ENCODE measurements at places on chromosomes 11 and 22.

DNA sequence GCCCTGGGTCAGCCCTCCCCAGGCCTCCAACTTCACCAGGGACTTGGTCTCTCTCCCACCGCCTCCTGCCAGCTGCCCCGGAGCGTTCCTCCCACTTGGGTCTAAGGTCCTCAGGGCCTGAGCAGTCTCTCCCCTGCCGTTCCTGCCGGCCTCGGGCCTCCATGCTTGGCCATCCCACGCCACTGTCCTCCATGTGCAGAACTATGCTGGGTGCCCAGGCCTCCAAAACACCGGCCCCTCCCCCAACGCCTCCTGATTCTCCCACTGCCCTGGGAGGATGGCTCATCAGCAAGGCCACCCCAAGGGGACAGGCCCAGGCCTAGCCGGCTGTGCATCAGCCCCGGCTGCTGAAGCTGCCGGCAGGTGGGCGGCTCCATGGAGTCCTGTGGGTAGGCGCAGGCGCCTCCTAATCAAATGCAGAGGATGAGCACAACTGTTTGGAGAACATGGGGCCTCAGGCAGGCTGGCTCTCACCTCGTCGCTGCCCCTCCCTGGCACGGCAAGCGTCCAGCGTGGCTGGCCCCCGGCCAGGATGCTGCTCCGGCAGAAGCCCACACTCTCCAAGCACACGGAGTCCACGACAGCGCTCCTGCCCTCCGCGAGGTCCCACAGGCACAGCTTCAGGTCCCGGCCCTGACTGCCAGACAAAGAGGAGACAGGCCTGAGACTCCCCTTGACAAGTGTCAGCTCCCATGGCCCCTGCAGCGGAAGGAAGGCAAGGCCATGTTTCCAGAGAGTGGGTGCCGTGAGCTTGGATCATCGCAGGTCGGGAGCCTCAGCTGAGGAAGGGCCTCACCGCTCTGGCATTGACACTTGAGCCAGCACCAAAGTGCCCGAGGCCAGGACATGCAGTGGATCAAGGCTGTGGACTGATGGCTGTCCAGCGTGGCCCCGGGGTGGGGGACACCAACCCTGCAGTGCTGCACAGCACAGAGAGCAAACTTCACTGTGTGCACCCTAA lies 42.6 kb downstream of the GNB1L start:
- H3K4me3 ChIP-seq, result no peak overlapping the region
- DNase-seq, result no peak
- no peak overlapping the region for H3K27ac ChIP-seq
- no peaks in the 10 kb centered on the region for H3K4me1 ChIP-seq

- no peak for DNase-seq
- H3K27ac ChIP-seq, result no peak overlapping the region
- no peaks in the 10 kb centered on the region for H3K36me3 ChIP-seq
- no peaks in the 10 kb centered on the region for H3K4me1 ChIP-seq
- H3K27me3 ChIP-seq, result no peaks in the 10 kb centered on the region
Observed at GRCh38 chr11:36458129-36458915, 51.8 kb downstream of the TRAF6 start.

GRCh38 chr11:33942954-33943353 lies 51.1 kb upstream of the LMO2 start:
- H3K27ac ChIP-seq, result no peak overlapping the region
- H3K4me1 ChIP-seq, result peaks cover 14% of the 10 kb centered on the region
- H3K27me3 ChIP-seq, result no peaks in the 10 kb centered on the region
- H3K36me3 ChIP-seq, result no peaks in the 10 kb centered on the region
- DNase-seq, result no peak
- H3K4me3 ChIP-seq, result no peak overlapping the region

DNA sequence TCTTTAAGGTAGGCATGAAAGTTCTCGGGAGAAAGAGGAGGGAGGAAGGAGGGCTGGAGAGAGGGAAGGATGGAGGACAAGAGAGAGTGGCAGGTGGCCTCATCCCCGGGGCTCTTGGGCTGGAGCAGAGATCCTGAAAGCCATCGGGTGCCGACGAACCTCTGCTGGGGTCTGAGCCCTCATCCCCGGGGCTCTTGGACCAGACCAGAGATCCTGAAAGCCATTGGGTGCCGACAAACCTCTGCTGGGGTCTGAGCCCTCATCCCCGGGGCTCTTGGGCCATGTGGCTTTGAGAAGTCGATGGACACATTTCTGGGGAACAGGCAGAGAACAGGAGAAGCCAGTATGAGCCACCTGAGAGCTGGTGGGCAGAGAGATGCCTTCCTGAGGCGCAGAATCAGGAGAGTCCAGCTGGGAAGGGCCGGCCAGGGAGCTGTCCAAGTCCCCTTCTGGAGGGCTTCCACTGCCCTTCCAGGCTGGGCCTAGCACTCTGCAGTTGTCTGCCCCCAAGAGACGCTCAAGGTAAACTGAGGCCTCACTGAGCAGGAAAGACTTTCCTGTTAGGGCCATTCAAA lies 1398.1 kb downstream of the BRD1 start:
- H3K27me3 ChIP-seq, result no peaks in the 10 kb centered on the region
- H3K36me3 ChIP-seq, result no peaks in the 10 kb centered on the region
- no peak overlapping the region for H3K27ac ChIP-seq
- H3K4me3 ChIP-seq, result no peak overlapping the region
- no peak for DNase-seq
